CD14-positive monocyte (primary cell): ENCODE measurements at places on chromosomes 12 and 14.

DNA sequence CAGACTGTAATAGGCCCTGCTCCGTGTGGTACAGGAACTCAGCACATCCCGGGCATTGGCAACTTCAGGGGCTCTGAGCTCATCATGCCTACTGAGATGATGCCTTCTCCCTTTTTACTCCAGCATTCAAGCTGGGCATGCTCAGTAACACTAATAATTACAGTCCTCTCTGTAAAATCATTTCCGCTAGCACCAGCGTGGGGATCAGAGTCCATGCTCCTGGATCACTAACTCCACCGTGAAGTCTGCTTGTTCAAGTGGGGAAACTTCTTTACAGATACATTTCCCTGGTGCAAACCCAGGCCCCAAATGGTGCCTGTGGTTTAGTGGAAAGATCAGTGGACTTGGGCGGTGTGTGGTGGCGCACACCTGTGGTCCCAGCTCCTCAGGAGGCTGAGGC, 16.7 kb downstream of the CLSTN3 start:
- no peak for DNase-seq

DNA sequence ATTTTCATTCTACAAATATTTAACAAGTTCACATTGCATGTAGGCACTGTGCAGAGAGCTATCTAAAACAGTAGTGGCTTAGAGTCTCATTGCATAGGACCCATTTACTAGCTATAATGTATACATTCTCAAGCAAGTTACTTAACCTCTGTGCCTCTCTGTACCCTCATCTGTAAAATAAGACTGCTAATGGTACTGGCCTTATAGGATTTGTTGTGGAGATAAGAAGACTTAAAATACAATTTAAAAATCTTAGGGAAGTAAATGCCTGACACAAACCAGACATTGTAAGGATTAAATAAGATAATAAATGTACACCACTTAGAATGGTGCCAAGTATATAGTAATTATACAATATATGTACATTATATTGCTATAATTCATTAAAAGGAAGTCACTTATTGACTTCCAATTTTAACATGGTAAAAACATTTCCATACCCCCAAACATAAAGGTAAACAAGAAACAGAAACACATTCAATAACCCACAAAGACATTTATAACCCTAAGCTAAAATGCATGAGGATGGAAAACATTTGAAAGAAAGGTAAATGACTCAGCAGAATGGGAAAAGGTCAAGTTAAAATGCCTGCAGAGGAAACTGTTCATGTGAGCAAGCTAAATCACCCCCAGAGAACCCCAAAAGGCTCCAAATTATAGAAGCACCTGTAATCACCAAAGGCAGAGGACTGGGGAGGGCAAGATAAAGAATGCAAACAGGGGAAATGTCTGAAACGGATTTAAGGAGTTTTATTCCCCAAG, 30.8 kb downstream of the RPS6KA5 start:
- no peak for DNase-seq

DNA sequence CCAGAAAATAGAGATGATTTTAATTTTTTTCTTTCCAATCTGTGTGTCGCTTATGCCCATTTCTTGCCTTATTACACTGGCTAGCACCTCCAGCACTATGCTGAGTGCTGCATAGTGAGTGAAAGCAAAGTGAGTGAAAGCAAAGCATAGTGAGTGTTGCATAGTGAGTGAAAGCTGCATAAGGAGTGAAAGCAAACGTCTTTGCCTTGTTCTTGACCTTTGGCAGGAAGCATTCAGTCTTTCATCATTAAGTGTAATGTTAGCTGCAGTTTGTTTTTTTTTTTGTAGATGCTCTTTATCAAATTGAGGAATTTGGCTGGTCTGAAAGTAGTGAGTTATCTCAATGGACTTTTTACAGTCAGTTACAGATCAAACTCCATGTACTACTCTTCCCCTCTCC, 6.9 kb upstream of the CORO1C start:
- no peak for DNase-seq

DNA sequence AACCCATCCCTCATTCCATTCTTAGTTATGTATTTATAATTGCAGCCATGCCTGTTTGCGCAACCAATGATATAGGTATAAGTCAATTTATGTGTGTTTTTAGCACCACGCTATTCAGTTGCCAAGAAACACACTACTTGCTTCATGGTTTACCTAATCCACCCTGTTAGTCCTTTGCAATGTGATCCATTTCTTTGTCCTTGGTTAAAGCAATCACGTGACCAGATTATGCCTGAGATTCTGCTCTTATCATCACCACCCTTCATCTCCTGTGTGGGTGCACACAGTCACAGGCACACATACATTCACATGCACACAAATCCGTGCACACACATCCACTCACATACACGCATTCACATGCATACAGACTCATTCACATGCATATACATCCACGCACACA, 52.3 kb upstream of the KCNA5 start:
- no peak for DNase-seq

DNA sequence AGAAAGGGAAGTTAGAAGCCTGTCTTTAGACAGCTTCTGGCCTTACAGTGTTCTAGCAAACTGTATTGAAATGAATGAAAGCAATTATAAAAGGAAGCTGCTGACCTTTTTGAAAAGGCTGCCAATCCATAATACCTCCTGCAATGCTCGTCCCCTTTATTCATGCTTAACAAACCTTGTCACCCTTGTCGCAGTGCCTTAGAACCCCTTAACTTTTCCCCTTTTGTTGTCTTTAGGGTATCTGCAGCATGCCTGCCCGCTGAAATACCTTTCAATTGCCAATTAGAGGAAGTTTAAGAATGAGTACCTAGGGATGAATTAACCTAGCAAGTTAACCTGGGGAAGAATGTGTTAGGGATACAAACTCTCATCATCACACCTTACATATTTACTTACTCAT, 731.2 kb downstream of the RERGL start:
- no peak for DNase-seq

DNA sequence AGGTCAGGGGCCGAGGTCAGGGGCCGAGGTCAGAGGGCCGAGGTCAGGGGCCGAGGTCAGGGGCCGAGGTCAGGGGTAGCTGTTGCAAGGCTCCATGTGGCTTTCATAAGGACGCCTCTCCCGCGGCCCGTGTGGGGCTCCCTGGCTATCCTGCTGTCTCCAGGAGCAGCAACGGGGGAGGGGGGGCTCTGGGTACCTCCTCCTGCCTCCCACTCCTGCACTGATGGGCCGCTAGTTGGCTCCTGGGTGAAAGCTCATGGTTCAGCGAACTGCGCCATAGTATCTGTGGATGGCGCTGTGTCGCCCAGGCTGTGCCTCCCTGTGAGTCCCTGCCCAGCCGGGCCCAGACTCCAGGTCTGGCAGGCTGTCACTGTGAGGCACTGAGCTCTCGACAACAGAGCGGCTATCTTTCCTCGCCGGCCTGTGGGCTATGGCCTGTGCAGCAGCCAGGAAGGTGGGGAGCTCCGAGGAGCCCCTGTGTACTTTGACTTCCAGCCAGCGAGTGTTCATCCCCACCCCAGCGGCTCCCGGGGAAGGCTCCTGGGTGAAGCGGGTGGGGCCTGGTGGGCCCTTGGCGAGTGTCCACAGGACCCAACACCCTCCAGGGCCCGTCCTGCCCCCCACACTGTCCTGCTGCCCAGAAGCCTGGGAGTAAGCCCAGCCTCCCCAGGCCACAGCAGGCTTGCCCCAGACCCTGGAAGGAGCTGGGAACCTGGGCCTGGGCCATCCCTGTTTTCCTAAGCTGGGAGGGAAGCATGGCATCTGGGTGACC, 8.1 kb downstream of the RFLNA start:
- no peak for DNase-seq

DNA sequence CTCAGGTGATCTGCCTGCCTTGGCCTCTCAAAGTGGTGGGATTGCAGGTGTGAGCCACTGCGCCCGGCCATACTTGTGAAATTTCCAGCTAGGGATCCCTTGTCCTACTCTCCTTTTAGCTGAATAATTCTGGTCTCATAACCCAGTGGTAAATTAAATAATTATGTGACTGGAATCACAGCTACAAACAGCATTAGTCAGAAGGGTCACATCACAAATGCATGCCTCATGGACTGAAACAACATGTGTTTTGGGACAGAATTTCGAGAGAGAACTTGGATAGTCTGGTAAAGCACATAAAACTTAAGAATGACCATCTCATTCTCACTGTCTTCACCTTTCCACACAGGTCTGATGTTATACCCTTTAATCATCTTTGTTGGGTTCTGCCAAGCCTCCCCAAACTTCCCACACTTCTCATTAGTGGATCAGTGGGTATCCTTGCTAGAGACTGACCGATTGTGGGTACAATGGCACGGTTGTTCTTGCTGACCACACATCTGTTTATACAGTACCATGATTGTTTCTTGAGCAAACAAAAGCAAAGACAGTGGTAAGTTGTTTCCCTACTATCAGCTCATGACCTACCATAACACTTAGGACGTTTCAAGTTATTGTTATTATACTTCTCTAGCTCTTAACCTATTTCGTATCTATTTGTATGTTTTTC, 5.1 kb downstream of the GPRC5D start:
- DNase-seq = no peak

- DNase-seq = no peak
These were observed 32.6 kb downstream of the WASHC3 start for GRCh38 chr12:102029141-102029540.

DNA sequence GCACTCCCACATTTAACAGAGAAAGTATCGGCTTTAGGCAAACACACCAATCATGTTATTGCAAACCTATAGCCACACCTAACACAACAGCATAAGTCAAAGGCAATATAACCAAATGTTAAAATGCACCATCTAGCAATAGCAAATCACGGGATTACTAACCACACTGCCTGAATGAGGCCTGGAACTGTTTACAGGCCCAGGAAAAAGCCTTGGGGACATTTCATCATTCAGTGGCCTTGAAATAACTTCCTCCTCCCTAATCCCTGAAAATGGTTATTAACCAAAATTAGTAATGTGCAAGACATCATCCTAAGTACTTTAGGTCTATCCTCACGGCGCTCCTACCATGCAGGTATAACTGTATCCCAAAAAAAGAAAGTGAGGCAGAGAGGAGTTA, 2.3 kb downstream of the GALC start:
- DNase-seq = peak; percentile 34

DNA sequence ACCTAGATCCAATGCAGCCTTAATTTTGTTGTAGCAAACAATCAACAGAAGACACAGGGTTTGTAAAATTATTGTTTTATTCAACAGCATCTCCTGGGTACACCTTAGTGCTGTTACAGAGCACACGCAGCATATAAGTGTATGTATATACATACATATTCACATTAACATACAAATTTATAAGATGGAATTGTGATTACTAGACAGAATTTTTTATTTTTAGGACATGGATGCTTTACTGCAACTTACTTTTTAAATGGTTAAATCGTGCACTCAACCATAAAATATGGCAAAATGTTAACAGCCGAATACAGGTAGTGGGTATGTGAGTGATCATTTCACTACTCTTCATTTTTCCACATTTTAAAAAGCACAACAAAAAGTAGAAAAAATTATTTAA, 16.6 kb downstream of the HEATR5A start:
- no peak for DNase-seq

- DNase-seq = no peak
These were observed 156.0 kb upstream of the PLEKHG7 start for GRCh38 chr12:92546635-92547348.

- DNase-seq = no peak
These were observed 176.0 kb downstream of the GRIP1 start for GRCh38 chr12:66502911-66503310.

DNA sequence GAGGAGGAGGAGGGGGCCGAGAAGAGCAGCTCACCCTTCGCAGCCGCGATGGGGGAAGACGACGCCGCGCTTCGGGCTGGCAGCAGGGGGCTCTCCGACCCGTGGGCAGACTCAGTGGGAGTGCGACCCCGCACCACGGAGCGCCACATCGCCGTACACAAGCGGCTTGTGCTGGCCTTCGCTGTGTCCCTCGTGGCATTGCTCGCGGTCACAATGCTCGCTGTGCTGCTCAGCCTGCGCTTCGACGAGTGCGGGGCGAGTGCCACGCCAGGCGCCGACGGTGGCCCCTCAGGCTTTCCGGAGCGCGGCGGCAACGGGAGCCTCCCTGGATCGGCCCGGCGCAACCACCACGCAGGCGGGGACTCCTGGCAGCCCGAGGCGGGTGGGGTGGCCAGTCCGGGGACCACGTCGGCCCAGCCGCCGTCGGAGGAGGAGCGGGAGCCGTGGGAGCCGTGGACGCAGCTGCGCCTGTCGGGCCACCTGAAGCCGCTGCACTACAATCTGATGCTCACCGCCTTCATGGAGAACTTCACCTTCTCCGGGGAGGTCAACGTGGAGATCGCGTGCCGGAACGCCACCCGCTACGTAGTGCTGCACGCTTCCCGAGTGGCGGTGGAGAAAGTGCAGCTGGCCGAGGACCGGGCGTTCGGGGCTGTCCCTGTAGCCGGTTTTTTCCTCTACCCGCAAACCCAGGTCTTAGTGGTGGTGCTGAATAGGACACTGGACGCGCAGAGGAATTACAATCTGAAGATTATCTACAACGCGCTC, 745 bp downstream of the TRHDE start:
- DNase-seq = no peak

- no peak for DNase-seq
These were observed 3.2 kb downstream of the DUSP6 start for GRCh38 chr12:89348894-89349699.

DNA sequence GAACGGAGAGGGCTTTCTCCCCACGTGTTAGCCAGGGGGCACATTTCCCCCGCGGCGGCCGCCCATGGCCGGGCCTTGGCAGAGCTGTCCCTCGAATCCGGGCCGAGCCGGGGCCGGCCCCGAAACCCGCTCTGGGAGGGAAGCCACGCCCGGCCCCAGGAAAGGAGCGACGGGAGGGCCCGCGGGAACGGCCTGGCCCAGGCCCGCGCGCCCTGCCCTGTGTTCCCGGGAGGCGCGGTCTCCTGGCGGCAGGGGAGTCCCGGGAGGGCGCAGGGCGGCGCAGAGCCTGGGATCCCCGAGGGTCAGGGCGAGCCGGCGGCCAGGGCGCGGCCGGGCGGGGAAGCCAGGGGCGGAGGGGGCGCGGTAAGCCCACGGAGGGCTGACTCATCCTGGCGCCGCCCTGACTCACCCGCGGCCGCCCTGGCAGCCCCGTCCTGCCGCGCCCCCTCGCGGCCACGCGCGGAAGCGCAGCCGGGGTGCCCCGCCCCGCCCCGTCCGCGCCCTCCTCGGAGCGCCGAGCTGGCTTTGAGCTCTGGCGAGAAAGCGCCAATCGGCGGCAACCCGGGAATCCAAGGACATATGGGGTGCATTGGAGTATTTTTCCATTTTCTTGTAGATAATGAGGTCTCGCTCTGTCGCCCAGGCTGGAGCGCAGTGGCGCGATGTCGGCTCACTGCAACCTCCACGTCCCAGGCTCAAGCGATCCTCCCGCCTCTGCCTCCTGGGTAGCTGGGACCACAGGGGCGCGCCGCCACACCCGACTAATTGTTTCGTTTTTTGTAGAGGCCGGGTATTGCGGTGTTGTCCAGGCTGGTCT, 31.8 kb upstream of the PLEKHG6 start:
- DNase-seq = peak; percentile 84

DNA sequence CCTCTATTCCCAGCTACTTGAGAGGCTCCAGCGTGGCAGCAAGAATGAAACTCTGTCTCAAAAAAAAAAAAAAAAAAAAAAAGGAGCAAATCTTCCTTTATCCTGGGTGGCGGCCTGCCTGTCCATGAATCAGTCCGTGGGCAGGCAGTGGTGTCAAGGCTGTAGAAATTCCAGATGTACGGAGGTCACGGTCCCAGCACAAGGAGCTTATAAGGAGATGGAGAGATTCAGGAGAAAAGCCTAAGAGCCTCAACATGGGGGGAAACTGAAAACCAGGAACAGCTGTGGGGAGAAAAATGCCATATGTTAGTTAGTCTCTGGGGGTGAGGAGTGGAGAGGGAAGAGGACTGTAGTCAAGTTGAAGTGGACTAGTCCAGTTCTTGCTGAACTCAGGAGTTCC, 130.5 kb upstream of the CRY1 start:
- DNase-seq = no peak
